Pulmonary artery endothelial cell (primary cell): ENCODE measurements at places on chromosomes 5 and 9. TPM values are rescaled to one million over a fixed set of nuclear protein-coding genes. Genes with fewer than 3 reads are reported as not detected.

POLR1E gene
- 32.0 and 37.7 TPM in 2 replicates for total RNA-seq

WDR31 gene
- 1.0 and 1.4 TPM in 2 replicates for total RNA-seq

ENTPD2 gene
- total RNA-seq, result not detected in 2 replicates

GPR21 gene
- total RNA-seq, result 0.35 and 0.46 TPM in 2 replicates

- DNase-seq, result no peak
These were observed 48.1 kb downstream of the TEK start for GRCh38 chr9:27157097-27157496.

GRCh38 chr5:138722544-138723177 is 30.6 kb upstream of the CTNNA1 start:
- DNase-seq, result no peak

DNA sequence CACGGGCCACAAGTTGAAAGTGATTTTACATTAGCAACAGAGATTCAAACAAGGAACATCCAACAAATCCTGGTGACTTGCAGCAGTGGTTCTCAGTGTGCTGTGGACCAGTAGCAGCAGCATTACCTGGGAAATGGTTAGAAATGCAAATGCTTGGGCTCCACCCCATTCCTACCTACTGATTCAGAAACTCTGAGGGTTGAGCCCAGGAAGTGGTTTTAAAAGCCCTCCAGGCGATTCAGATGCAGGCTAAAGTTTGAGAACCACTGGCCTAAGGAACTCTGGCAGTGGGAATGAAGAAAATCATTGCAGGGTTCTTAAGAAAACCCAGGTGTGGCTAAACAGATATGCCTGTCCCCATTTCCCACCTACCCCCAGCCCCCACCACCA is 398.8 kb downstream of the ENC1 start:
- no peak for DNase-seq

GRCh38 chr5:16582081-16582480 is 34.7 kb downstream of the RETREG1 start:
- no peak for DNase-seq
